ENCODE measurements at places on chromosomes 1 and 21. TPM values are rescaled to one million over a fixed set of nuclear protein-coding genes. Genes with fewer than 3 reads are reported as not detected.
A peak's percentile ranks its signal among the peaks of the same experiment; 100 is the strongest.

Gene ACTN2
- polyA plus RNA-seq: 2.2 TPM

Gene DPT
- not detected for polyA plus RNA-seq

Gene RORC
- 0.26 TPM for polyA plus RNA-seq

Gene SPRR1A
- polyA plus RNA-seq: not detected

Gene SPRR5
- polyA plus RNA-seq: not detected

Gene OR6N1
- polyA plus RNA-seq: not detected

Gene PRRX1
- polyA plus RNA-seq: not detected

Gene LRRC3
- polyA plus RNA-seq: 1.2 TPM

Gene IVL
- polyA plus RNA-seq: not detected

Gene PLA2G4A
- polyA plus RNA-seq: 1.1 TPM

Gene ODR4
- polyA plus RNA-seq: 14.7 TPM

DNA sequence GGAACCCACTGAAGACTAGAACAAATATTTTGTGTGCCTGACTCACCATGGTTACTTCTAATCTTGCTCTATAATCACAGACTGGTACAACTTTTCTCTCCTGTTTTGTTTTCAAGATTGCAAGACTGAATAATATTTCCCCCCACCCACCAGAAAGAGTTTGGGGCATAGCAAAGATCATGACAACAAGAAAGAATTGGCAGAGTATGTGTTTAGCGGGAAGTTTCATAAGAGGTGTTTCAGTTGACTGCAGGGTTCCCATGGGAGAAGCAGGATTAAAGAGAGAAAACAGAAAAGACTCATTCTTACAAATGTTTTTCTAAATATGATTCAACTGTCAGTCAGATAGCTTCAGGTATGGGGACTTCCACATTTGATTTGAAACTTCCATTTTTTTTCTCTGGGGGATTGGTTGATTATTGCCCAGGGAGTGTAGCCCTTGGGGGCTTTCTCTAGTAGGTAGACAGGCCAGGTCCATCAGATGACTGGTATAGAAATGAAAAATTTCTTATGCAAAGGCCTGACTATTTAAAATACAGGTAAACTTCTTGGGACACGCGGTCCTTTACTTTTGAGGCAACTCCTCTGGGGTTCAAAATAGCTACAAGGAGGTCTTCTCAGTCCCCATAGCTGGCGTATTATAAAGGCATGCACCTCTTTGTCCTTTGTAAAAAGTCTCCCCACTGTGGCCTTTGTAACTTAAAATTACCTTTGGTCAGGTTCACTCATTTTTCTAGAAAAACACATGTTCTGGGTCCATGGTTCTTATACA is 13.9 kb downstream of the OR14I1 start:
- DNase-seq: no peak

DNA sequence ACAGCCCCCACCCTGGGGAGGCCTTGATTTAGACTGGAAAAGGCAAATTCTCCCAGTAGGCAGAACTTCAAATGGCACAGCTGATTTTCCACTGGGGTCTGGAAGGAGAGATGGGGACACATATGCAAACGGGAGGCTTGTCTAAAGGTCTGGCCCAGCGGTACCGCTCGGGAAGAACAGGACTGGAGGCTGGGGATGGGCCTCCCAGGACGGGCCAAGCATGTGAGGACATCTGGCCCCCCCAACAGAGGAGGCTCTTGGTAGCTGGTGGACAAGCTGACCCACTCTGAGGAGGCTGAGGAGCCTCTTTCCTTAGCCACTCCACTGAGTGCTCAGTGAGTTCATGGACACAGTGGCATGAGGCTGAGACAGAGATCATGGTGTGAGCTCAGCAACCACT is 170.0 kb downstream of the NPHP4 start:
- DNase-seq: no peak

DNA sequence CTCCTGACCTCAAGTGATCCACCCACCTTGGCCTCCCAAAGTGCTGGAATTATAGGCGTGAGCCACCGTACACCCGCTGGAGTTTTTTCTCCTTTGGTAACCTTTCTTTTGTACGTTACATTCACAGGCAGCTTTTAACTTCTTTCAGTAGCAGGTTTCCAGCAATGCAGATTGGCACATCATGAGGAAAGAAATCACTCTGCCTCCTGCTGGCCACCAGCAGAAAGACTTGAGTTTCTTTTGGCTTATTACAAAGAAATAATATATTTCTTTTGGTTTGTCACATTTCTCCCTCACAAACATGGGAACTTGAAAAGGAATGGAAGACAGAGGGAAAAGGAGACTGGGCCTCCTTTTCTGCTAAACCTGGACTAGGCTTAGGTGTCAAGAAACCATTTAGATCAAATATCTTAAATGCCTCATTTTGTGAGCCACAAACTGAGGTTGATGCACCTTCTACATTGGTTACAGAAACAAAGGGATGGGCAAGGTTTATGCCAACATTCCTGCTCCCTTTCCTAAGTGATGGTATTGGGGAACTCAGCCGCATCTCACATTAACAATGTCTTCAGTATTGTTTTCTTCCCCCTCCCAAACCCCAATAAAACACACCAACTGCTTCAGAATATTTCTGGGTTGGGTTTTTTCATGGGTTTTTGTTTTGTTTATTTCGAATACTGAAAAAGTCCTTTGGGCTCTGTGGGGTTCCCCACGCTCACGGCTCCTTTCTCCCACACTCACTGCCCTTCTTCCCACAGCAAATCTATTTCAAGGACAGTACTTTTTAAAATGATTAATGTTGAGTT is 7.7 kb downstream of the ENSA start:
- DNase-seq: peak; percentile 76

- DNase-seq: no peak
Observed at GRCh38 chr1:31762323-31762722, 1.8 kb downstream of the ADGRB2 start.

GRCh38 chr1:204130981-204131892 is 20.6 kb downstream of the ETNK2 start:
- peak; percentile 24 for DNase-seq

DNA sequence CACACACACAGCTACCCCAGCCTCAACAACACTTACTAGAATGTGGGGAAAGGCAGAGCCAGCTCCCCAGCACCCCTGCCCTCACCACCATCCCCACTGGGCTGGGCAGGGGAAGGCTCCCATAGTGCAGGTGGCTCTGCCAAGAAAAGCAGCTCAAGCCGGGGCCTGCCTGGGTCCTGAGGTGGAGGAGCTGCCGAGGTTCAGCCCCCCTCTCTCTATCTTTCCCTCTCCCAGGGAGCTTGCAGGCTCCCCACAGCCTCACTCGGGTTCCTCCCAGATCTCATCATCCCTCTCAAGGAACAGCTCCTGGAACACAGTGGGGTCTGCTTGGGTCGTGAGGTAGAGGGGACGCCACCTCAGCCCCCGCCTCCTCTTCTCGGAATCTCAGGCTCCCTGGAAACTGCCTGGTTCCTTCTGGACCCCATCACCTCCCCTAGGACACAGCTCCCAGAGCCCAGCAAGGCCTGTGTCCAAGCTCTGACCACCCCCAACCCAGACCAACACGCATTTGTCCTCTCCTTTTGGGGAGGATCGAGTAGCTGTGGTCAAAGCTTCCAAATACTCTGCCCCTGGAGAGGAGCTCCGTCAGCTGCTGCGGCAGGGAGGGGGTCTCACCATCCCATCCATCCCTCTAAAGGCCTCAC is 704 bp downstream of the S100A16 start:
- no peak for DNase-seq

DNA sequence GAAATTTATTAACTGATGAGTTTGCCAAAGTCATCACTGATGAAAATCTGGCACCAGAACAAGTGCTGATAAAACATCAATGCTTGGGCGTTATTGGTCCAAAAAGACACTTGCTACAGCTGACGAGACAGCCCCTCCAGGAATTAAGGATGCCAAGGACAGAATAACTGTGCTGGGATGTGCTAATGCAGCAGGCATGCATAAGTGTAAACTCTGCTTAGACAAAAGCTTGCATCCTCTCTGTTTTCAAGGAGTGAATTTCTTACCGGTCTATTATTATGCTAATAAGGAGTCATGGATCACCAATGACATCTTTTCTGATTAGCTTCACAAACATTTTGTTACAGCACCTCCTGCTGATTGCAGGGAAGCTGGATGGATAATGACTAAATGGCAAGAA is 402.0 kb downstream of the LTN1 start:
- DNase-seq: peak; percentile 82

GRCh38 chr21:45355573-45355972 is 49.4 kb upstream of the COL18A1 start:
- no peak for DNase-seq

DNA sequence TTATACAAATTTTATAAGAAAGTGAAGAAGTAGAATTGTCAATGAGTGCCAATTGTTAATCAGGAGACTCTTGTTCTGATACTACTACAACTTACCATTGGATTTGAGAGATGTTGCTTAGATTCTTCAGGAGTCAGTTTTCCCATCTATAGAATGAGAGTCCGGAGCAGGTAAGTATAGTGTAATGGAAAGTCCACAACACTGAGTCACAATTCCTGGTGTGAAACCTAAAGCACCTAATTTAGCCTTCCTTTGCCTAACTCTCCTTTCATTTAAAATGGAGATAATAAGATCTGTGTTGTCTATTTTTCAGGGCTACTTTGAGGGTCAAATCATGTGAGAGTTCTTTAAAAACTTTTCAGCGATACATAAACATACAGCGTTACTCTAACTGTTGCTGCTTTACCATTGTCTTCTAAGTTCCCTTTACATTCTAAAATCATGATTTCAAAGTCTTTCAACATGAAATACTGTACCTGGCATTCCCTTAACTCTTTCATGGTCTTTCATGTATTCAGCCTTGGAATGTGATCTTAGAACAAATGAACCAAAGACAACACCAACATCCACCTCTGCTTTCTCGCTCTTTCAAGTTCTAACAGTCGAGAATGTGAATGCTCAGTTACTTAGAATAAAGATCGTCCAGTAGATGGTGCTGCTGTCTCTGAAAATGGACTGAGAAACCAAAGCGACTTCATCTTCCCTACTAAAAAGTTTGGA is 90.9 kb downstream of the SLC30A10 start:
- DNase-seq: peak; percentile 87

GRCh38 chr1:205047764-205048231 is 4.8 kb downstream of the CNTN2 start:
- no peak for DNase-seq

GRCh38 chr1:19419691-19420090 is 65.6 kb downstream of the CAPZB start:
- DNase-seq: no peak

GRCh38 chr1:1781526-1781903 is 3.2 kb upstream of the NADK start:
- DNase-seq: no peak

- no peak for DNase-seq
Observed at GRCh38 chr1:192552760-192553191, 22.8 kb upstream of the RGS1 start.

- DNase-seq: no peak
Observed at GRCh38 chr1:59695252-59695651, 119.5 kb upstream of the HOOK1 start.

- DNase-seq: no peak
Observed at GRCh38 chr1:239886266-239886665, 205.4 kb upstream of the FMN2 start.

DNA sequence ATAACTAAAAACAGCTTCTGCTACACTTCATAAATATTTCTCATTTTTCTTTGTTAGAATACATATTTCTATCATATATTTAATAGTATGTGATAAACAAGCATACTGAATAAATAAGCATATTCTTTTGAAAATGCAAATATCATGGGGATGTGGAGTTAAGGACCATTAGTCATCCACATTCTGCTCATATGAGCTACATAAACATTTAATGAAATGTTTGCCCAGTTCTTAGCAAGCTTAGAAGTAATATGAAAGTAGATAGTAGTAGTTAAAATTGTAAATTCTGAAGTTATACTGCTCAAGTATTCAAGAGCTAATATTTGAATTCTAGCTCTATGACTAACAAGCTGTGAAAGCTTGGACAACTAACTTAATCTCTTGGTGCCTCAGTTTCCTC is 10.1 kb upstream of the GORAB start:
- no peak for DNase-seq

DNA sequence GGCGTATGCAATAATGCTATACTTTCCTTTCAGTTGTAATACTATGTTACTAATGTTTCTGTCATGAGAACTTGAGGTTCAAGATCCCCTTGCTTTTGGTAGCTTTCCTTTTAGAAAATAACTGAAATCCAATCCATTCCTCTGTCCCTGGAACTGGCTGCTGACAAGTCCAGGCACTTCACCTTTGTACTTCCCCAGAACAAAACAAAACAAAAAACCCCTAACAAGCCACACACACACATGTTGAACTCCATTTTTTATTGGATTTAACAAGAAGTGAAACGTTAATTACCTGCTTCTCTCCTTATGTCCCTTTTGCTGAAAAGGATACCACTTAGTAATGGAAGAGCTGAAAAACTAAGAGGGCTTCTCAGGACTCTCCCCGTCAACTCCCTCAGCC is 26.1 kb upstream of the SDC3 start:
- no peak for DNase-seq

- peak; percentile 19 for DNase-seq
Observed at GRCh38 chr1:63602629-63603028, 9.4 kb downstream of the PGM1 start.

DNA sequence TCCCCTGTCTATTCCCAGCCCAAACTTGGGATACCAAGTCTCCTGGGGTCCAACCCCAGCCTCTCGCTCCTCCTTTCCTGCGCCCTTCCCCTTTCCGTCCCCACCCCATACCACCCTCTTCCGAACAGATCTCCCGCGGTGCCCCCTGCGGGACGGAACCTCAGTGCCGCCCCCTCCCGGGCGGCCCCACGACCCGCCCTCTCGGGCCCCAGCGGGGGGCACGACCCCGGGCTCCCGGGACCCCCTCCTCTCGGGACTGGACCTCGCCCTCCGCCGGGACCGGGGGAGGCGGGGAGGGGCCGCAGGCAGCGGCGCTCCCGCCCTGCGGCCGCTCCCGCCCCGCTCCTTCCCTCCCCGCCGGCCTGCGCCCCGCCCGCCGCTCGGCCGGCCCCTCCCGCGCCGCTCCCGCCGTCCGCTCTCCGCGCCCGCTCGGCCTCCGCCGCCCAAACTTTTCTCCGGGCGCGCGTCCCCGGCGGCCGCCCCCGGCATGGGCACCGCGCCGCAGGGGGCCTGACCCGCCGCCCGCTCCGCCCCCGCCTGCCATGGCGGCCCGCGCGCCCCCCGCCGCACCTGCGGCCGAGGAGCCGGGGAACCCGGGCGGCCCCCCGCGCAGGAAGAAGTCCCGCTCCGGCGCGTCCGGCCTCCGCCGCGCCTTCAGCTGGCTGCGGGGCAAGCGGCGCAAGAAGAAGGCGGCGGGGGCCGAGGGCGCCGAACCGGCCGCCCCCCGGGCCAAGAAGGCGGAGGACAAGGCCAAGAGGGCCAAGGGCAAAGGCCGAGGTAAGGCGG is 39.0 kb upstream of the SYNC start:
- DNase-seq: peak; percentile 52

DNA sequence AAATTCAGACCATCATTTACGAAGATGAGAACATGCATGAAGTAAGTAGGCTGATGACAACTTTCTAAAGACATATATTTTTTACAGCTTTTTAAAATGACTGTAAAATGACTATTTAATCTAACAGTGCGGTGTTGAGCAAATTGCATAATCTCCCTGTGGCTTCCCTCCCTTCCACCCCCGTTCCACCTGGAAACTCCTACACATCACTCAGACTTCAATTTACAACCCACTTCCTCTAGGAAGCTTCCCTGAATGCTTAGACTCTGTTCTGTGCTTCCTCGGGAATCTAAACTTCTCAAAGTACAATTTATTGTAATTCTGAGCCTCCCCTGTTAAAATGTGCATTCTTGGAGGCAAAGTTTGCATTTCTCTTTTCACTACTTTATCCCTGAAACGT is 354.9 kb downstream of the DPYD start:
- no peak for DNase-seq

- DNase-seq: no peak
Observed at GRCh38 chr1:179831225-179831624, 46.4 kb downstream of the TOR1AIP2 start.
